ENCODE measurements at places on chromosomes 6 and 20.

GRCh38 chr6:10621213-10621612 lies 73.2 kb downstream of the C6orf52 start:
- DNase-seq: no peak

DNA sequence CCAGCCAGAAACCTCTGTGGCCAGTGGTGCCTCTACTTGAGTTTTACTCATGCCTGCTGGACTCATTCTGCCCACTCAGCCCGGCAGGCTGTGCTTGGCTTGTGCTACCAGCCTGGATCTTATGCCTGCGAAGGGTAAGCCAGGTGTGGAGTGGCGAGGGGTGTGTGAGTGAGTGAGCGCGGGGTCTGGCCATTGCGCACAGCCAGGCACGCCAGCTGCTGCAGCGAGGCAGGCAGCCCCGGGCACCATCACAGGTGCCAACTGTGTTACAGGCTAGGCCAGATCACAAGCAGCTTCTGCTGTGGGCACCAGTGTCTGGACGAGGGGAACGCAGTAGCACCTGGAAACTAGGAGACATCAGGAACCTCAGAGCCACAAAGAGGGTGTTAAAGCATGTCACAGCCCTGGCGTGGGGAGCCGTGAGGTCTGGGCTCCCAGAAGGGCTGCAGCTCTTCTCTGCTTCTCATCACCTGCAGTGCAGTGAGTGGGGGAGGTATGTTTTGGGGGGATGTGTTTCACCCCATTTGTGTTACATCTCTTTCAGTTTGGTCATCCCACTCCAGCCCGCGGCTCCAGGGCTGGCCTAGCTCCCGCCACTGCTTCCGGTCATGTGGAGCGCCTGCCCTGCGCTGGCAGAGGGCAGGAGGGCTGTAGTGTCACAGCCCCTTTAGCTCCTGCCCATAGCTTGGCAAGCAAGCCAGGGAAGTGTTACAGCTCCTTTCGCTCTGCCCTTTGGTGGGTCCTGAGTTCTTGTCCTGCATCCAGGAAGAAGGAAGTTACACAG lies 379.7 kb upstream of the IMPG1 start:
- no peak for DNase-seq

- DNase-seq: no peak
These were observed 128.8 kb downstream of the HUS1B start for GRCh38 chr6:527989-528673.

DNA sequence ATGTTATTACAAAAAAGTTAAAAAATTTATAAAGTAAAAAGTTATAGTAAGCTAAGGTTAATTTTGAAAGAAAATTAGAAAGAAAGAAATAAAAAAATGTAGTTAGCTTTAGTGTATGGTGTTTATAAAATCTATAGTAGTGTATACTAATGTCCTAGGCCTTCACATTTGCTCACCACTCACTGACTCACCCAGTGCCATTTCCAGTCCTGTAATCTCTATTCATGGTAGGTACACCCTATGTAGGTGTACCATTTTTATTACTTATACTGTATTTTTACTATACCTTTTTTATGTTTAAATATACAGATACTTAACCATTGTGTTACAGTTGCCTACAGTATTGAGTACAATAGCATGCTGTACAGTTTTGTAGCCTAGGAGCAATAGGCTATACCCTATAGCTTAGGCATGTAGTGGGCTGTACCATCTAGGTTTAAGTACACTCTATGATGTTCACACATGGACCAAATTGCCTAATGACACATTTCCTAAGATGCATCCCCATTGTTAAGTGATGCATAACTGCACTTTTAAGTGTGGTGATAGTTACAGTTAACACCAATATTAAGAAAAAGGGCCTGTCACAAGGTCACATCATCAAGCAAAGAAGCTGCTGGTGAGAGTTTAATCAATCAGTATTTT lies 8.0 kb downstream of the CD2AP start:
- no peak for DNase-seq

GRCh38 chr6:110180228-110181008 lies at the start of gene CDC40:
CDC40 (plus strand) TSS chr6:110180427; CDS start chr6:110180445, 18 bp downstream.
- DNase-seq: no peak

DNA sequence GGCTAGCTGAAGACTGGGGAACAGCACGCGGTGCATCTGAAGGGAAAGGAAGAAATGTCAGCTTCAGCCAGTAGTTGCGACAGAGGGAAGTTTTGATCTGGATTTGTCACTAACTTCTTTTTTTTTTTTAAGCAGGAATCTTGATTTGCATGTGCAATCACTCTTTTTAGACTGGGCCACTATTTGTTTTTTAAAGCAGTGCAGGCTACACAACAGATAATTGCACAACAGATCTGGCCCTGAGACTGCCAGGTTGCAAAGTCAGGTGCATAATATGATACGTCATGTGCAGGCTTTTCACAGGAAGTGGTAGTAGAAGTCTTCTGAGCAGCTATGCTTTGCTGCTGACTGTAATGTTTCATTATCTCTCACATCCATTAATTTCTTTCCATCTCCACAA lies 13.5 kb downstream of the PFDN4 start:
- no peak for DNase-seq

GRCh38 chr6:54778731-54779130 lies 67.8 kb upstream of the FAM83B start:
- DNase-seq: no peak

DNA sequence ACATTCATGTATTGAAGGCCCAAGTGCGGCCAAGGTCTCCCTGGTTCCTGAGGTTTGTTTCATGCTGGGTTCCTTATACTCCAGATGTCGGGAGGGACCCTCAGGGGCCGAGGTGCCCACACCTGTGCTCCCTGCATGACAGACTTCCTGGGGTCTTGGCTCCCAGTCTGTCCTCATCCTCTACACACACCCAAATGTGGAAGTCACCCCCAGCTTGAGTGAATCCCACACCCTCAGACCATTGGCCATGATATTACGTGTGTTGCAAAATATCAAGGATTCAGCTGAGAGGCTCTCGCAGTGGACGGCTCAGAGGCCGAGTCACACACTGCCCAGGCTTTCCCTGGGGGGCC lies 82.2 kb upstream of the DUSP22 start:
- DNase-seq: no peak

- DNase-seq: no peak
These were observed 1.2 kb downstream of the GGT7 start for GRCh38 chr20:34871320-34871926.

- DNase-seq: peak; percentile 49
These were observed 13.7 kb upstream of the FAM83C start for GRCh38 chr20:35305682-35306556.

- DNase-seq: no peak
These were observed 99.2 kb upstream of the TMEM181 start for GRCh38 chr6:158460602-158461169.

DNA sequence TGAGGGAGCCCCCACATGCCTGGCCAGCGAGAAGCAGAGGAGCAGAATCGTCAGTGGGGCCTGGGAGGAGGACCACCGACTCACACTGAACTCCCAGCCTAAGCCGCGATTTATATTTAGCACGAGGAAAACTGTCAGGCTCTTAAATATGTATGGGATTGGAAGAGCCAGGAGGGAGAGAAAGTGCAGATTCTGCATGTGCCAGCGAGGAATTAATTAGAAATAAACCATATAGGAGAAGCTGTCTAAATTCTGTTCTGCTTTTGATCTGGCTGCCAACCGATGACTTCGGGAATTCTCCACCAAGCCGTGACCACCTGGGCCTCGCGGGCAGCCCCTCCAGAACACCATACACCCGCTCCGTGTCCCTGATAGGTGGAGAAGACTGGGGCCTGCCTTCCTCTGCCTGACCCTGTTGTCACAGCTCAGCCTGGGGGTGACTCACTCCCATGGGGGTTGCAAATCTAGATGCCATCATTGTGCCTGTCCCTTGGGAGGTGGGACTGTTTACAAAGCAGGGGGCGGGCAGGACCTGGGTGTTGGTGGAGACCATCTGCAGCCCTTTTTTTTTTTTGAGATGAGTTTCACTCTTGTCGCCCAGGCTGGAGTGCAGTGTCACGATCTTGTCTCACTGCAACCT lies 91.1 kb upstream of the PMEPA1 start:
- DNase-seq: no peak

DNA sequence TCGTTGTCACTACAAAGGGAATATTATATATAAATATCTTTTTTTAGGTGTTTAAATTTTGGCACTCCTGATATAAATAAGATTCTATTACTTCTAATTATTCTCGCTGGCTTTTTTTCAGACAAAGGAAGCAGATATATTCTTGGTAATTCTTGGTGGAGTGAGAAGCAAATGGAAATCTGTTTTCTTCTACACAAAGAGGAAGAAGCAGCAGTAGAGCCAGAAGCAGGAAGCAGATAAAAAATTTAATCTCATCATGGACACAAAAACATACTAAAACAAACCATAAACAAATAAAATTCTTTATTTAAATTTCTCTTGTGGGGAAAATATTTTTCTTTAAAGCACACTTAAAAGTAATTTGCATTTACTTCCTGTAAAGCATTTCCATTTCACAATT lies 3.7 kb upstream of the KIAA0319 start:
- DNase-seq: no peak

GRCh38 chr20:32124916-32125454 lies 15.5 kb downstream of the TM9SF4 start:
- no peak for DNase-seq

GRCh38 chr6:80425089-80425823 lies 318.8 kb downstream of the BCKDHB start:
- DNase-seq: peak; percentile 62

- DNase-seq: no peak
These were observed 18.9 kb downstream of the NHSL1 start for GRCh38 chr6:138480279-138480949.

GRCh38 chr6:24796616-24797290 lies 2.0 kb downstream of the ARMH2 start:
- no peak for DNase-seq

GRCh38 chr20:13545790-13546189 lies 92.9 kb downstream of the TASP1 start:
- DNase-seq: no peak

GRCh38 chr6:75149696-75150095 lies 56.2 kb downstream of the COL12A1 start:
- no peak for DNase-seq

- peak; percentile 25 for DNase-seq
These were observed 311.9 kb upstream of the CITED2 start for GRCh38 chr6:139686308-139686707.

DNA sequence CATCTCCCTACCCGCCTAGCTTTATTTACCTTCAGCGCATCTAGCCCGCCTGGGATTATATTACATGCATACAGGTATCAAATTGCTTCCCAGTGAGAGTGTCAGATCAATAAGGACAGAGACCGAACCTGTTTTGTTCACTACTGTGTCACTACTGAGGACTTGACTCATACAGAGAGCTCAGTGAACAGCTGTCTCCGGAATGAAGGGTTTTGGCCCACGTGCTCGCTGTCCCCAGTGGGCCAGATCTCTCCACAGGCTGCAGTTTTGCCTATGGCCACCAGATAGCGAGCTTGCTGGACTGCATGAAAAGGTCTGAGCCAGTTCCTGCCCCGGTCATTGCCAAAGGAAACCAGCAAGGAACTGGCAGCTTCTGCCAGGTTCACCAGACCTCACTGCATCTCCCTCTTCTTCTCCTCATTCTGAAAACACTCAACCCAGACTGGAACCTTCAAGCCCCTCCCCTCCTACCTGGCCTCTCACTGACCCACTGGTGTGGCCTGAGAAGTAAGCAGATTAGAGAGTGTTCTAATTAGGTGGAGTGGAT lies 150.8 kb downstream of the ZMYND8 start:
- peak; percentile 54 for DNase-seq

DNA sequence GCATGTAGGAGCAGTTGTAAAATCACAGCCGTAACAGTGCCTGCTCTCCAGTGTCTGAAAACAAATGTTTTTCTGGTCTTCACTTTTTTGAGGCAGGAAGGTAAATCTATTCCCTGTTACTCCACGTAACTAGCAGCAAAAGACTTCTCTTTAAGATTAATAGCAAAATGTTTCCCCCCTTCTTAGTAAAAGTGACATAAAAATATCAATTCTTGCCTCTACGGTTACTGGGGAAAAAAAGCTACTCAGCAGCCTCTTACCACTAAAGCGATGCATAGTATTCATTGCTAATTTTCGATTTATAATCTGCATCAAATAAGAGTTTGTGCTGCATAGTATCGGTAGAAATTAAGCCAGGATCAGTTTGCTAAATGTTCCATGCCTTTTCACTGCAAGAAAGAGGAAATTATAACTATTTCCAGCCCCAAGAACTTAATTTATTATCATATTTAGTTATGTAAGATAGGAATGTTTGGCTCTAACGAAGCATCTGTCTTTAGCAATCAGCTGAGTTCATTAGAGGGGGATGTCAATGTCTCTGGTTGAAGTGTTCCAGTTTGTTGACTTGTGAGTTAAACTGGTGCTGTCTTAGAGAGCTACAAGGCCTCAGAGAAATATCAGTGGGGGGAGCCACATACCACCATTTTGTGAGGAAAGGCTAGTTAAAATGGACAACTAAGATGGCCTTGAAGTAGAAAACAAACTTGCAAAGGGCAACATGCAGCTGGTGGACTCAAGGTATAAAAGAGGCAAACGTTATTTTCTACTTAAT lies 617 bp upstream of the TSPYL1 start:
- DNase-seq: peak; percentile 60

- DNase-seq: no peak
These were observed 63.0 kb downstream of the SYCP2L start for GRCh38 chr6:10949579-10950490.

- DNase-seq: no peak
These were observed 36.9 kb upstream of the CCDC167 start for GRCh38 chr6:37536491-37537190.

GRCh38 chr6:34248198-34248726 lies 544 bp downstream of the SMIM29 start:
- DNase-seq: peak; percentile 71

- DNase-seq: no peak
These were observed 371.1 kb downstream of the FARS2 start for GRCh38 chr6:5632348-5632935.

GRCh38 chr20:10940941-10941340 lies 267.1 kb upstream of the JAG1 start:
- no peak for DNase-seq

Data from OCI-M1 (cell line).